ENCODE measurements at places on chromosomes 5 and 9.
A peak's percentile ranks its signal among the peaks of the same experiment; 100 is the strongest.

DNA sequence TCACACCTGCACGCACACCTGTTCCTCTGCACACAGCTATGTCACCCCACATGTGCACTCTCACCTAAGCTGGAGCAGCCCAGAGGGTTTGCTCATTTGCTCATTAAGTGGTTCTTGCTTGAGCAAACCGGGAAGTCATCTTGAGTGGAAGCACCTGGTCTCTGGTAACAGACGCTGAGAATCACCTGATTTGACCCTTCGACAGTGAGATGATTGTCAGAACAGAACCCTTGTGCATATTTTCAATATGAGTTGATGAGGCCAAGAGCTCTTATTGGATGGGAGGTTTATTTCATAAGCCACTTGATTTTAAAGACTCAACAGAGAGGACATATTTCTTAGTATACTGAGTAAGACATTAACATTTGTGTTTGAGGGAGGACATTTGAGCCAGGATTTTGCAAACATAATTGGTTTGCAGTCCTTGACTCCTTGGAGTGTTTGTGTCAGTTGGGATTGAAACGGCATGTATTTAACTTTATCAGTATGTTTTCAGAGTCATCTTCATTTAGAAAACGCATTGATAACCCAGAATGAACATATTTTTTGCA, 22.1 kb upstream of the LPCAT1 start:
- DNase-seq, result peak; percentile 42

GRCh38 chr5:35900972-35901695, 37.3 kb downstream of the CAPSL start:
- no peak for DNase-seq

DNA sequence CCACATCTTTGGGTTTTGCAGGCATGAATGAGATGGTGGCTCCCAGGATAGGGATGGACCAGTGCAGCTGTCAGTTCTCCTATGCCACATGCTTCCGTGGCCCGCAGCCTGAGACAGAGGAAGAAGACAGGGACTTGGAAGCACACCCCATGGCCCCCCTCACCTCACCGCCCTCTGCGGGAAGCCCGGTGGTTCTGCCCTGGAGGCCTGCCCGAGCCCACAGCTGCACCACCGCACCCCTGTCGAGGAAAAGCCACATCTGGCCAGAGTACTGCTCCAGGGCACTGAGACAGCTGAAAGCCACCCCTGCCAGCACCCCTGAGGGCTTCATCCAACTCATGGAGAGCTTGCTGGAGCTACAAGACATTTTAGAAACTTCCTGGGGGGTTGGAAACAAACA, 7.6 kb upstream of the TRMT10B start:
- DNase-seq, result no peak

- DNase-seq, result peak; percentile 34
These were observed 9.7 kb upstream of the SNX24 start for GRCh38 chr5:122835681-122836080.
